Caki2 (cell line): ENCODE measurements at places on chromosomes 12 and 14.

DNA sequence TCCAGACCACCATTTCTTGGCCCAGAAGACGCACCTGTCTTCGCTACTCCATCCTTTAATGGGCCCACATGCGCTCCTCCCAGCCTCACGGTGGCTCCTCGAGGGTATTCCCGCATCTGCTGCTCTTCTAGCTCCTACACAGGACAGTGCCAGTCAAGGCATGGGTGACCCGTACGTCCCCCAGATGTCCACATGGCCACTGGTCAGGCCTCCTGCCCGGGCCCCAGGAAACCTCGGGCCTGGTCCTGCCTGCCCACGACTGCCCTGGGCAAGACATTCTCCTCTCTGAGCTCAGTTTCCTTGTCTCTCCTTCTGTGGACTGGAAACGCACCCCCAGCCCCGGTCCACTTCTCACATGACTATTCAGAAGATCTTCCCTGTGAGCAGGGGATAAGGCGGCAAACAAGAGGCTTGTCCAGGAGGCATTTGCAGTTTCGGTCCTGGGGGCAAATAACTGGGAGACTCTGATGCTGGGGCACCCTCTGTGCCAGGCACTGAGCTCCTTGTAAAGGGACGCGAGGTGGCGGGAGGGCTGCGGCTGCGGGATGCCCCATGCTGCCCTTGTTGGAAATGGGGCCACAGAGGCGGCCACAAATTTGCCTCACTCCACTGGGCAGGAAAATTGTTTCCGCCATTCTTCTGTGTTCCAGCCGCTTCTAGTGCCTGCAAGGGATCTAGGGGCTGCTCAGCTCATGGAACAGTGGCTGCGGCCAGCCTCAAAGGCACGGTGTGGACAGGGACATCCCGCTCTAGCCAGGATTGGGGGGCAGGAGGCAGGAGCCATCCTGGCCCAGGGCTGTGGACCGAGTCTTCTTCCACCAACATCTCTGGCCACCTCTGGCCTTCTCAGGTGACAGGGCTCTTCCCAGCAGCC lies 6.8 kb upstream of the BEGAIN start:
- no peak for DNase-seq

DNA sequence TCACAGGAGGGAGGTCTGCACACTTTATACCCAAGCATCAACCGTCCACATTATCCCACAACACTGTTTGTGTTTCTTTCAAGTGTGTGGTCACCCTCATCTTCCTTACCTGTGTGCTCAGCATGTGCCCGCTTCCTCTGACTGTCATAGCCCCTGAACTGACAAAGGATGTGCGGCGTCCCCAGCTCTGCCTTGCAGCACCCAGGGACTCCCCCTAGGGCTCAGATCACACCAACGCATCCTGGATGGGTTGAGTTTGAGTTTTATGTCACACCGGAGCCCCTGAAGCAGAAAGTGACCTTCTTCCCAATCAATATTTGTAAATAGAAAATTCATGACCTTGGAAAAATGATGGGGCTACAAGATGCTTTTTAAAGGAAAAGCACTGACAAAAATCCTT lies 770.7 kb upstream of the TMEM132C start:
- DNase-seq, result no peak

DNA sequence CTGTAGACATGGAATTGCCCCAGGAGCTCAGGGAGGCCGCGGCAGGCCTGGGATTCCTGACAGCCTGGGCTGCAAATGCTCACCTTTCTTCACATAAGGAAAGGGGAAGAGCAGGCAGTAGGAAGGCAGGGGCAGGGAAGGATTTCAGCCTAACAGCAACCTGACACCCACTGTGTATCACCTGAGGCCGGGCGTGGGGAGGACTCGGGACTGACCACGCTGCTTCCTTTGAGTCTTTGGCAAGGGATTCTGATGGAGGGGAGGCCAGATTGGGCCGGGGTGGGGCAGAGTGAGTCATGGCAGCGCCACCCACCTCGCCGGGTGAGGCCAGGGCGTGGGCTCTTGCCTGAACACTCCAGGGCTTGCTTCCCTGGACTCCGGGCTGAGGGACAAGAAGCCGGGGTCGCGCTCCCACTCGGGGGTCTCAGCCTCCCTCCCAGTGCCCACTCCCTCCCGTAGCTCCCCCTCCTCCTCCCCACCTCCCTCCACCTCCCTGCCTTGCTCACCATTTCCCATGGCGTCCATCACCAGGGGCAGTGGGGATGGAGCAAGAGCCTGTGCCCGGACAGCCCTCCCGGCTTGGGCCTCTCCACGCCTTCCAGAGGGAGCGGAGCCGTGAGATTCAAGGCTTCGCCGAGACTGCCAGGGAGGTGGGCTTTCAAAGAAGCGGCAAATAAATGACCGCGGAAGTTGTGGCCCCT lies 247.9 kb upstream of the RTL1 start:
- no peak for DNase-seq

GRCh38 chr12:69007101-69007854 lies 74.3 kb upstream of the CPM start:
- no peak for DNase-seq

GRCh38 chr12:97324471-97324870 lies 138.1 kb upstream of the RMST start:
- DNase-seq, result no peak

- DNase-seq, result peak; percentile 92
Observed at GRCh38 chr14:68938271-68939150, 40.6 kb downstream of the ACTN1 start.

GRCh38 chr12:76236640-76237039 lies 111.6 kb downstream of the BBS10 start:
- DNase-seq, result peak; percentile 55

DNA sequence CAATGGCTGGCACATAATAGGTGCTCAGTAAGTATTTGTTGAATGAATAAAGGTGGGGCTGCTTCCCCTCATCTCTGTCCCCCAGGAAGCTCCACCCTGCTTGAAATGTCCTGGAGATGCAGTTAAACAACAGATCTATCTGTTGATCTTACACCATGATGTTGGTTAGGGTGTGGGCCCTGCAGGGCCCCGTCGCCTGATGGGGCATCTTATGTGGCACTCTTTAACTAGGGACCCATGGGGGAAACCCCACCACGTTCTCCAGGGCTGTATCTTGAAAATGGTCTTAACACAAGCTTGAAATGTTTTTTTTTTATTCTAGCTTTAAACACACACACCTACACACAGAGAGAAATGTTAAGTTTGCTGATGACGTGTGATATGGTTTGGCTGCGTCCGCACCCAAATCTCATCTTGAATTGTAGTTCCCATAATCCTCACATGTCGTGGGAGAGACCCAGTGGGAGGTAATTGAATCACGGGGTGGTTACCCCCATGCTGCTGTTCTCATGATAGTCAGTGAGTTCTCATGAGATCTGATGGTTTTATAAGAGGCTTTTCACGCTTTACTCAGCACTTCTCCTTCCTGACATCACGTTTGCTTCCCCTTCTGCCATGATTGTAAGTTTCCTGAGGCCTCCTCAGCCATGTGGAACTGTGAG lies 741.7 kb downstream of the VRK1 start:
- DNase-seq, result no peak

- DNase-seq, result peak; percentile 33
Observed at GRCh38 chr12:19915392-19916195, 452.7 kb upstream of the PDE3A start.

DNA sequence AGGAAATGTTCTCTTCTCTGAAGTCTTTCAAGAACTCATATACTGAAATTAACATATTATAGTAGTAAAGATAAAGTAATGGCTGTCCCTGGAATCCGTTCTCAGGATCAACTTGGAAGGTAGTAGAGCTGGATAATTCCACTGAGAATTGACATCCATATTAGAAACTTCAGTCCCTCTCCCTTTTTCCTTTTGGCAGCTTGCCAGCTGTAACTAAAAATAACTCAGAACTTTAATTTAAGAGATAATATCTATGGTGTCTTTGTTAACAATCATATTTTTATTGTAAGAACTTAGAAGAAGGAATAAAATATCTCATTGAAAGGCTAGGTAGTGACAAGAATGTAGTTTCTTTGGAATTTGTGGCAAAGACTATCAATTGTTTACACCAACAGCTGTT lies 61.4 kb upstream of the PLEKHA5 start:
- DNase-seq, result no peak

DNA sequence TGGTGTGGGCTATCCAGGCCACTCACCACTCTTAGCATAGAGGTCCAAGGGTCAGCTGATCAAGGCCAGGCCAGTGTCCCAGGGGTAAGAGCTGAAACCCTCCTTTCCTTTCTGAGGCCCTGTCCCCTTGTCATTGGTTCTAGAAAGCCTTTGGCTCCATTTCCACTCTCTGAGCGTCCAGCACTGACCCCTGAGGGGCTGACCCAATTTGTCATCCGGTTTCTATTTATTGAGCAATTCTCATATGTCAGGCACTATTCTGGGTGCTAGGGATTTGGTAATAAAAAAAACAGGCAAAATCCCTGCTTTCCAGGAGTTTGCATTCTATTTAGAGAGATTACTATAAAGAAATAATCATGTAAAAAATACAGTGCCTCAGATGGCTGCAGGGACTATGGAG lies 3.4 kb downstream of the KRT77 start:
- no peak for DNase-seq

DNA sequence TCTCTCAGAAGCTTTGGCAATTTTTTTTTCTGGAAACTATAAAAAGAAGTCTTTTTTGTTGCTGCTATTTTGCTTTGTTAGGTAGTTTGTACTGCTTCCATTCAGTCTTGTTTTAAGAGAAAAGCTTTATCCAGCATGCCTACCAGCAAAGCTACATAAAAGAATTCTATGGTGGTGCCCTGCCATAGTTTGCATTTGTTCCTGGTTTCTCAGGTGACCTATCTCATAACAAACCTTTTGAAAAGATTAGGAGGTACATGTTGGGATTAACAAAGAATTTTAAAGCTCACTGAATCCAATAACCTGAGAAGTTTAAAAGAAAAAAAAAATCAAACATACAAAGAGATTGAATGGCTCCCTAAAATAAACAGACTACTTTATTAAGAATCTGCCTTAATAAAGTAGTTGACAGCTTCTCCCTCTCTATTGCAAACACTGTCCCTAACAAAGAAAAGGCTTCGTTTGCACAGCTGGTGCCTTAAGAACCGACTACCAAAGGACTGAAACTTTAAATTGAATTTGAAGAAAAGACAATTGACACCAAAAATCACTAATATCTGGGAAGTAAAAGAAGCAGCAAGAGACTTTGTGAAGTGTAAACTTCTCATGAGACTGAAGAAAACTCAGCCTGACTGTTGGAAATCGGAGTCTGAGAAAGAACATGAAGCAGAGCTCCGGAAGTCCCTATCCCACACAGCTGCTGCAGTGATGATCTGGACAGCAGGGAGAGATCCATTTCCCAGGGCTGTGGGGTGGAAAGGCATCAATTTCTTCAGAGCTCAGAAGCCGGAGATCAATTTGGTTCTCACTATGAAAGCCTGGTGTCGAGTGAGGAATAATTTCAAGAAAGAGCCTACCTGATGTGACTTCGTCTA lies 102.7 kb upstream of the PLEKHA5 start:
- DNase-seq, result no peak
